ENCODE measurements at places on chromosomes 3 and 15.

DNA sequence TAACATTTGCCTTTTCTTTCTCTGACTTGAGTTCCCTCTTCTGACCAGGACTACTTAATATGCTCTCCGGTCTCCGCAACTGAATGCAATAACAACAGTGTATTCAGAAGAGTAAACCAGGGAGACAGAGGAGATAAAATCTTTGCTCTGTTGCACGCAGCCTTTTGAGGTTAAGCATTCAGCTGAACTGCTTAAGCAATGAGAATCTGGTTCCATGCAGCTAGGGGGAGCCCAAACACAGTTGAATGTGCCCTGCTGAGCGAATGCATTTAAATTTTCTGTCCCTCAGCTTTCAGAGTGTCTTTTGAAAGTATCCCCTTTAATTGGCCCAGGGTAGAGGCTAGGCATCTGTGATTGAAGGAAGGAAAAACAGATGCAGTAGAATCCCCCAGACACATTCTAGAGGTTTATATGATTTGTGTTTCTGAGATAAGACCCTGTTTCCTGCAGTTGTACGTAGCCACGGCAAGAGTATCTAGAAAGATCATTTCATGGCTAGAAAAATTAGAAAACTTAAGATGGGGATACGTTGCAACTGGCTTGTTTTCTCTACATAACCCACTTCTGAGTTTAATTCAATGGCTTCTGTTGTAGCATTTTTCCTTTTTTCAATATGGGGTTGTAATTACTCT is 309.6 kb downstream of the TUSC7 start:
- DNase-seq: peak; percentile 65

- no peak for DNase-seq
Measured at GRCh38 chr15:41922353-41922752, 28.5 kb upstream of the SPTBN5 start.

- no peak for DNase-seq
Measured at GRCh38 chr3:65961128-65961527, 77.6 kb downstream of the MAGI1 start.

DNA sequence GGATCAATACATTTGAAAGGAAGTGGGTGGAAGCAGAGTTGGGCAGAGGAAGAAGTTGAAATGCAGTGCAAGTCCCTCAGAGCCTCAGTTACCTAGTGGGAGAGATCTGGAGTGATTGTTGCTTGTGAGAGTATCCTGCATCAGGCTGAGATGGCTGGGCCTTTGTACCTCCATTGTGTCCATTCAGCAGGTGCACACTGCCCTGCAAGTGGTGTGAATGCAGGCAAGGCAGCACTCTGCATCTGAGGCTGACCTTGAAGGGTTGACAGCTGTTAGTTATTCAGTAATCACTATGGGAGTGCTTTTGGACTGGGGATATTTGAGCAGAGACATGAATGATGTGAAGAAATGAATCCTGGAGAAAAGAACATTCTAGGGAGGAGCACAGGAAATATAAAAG is 25.2 kb downstream of the ATP6V1A start:
- no peak for DNase-seq

- DNase-seq: no peak
Measured at GRCh38 chr3:135641761-135642160, 323.8 kb upstream of the PPP2R3A start.
